ENCODE measurements at places on chromosomes 12 and 14.

GRCh38 chr14:69614592-69614991, 3.2 kb downstream of the SUSD6 start:
- no peak for DNase-seq

DNA sequence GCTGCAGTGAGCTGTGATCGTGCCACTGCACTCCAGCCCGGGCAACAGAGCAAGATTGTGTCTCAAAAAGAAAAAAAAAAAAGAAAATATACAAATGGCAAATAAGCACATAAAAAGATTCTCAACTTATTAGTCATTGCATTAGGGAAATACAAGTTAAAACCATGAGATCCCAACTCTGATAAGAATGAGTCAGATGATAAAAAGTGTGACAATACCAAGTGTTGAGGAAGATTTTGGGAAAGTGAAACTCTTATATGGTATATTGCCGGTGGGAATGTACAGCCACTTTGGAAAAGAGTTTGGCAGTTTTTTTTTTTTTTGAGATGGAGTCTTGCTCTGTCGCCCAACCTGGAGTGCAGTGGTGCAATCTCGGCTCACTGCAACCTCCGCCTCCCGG, 7.6 kb upstream of the PRPF40B start:
- DNase-seq: no peak

DNA sequence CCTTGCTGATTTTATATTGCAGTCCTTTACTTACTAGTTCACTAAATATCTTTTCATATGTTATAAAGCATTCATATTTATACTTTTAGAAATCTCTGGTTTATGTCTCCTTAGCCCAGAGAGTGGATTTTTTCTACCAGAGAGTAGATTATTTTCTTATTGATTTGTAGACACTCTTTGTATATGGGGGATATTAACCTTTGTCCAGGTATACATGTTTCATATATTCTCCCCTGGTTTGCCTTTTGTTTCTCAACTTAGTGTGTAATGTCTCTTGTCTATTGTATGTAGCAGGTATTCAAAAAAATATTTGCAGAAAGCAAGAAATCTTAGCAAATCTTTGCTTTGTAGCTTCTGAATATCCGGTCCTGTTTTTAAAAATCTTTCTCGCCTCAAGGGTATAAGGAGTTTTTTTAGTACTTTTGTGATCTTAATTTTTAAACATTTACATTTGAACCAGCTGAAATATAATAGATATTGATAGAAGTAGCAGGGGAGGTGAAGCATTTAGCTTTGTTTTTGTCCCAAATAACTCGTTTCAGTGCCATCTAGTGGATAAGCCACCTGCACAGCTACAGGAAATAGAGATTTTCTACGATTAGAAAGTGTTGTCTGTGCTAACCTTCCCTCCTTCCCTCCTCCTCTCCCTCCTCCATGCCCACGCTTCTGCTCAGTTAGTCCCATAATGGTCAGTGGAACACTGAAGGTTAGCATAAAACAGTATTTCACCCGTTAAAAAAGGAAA, 97.0 kb downstream of the PHETA1 start:
- peak; percentile 38 for DNase-seq

GRCh38 chr12:76445462-76445861, 97.2 kb upstream of the BBS10 start:
- no peak for DNase-seq

- peak; percentile 34 for DNase-seq
These were observed 267.4 kb downstream of the ADAMTS20 start for GRCh38 chr12:43284486-43285158.

DNA sequence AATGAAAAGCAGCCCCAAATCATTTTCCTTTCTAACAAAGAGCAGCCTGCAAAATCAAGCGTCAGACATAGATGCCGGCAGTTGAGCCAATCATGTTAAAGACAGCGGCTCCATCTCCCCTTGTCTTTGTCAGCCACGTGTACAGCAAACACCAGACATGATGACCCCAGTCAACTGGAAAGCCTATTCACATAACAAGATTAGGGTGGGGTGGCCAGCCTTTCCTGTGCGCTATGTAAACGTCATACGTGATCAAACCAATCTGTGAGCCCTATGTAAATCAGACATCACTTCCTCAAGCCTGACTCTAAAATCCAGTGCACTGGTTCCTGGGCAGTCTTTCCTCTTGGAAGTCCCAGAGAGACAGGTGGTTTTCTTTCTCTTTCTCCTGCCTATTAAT, 9.9 kb upstream of the FICD start:
- peak; percentile 10 for DNase-seq
